ENCODE measurements at places on chromosomes 3 and 15.

DNA sequence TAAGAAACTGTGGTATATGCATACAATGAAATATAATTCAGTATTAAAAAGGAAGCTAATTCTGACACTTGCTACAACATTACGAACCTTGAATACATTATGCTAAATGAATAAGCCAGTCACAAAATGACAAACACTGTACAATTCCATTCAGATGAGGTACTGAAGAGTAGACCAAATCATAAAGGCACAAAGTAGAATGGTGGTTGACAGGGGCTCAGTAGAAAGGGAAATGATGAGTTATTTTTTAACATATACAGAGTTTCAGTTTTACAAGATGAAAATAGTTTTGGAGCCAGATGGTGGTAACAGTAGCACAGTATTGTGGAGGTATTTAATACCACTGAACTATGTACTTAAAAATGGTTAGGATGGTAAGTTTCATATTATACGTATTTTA is 254.6 kb upstream of the RBMS3 start:
- no peak for DNase-seq

DNA sequence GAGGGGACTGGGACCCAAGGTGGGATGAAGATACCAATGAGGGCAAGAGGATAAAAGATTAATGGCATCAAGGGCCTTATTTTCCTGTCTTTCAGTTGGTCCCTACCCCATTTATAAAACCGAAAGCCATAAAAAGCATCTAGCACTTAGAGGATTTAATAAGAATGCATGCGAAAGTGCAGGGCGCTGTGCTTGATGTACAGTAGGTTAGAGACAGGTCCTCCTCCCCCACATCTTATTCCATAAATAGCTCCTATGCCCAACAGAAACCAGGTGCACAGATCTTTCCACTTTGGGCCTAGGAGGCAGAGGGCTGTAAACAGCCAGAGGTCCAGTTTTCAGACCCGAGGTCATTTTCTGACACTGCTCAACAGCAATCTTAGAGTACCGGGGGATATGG is 1.2 kb downstream of the LPCAT4 start:
- DNase-seq: no peak

DNA sequence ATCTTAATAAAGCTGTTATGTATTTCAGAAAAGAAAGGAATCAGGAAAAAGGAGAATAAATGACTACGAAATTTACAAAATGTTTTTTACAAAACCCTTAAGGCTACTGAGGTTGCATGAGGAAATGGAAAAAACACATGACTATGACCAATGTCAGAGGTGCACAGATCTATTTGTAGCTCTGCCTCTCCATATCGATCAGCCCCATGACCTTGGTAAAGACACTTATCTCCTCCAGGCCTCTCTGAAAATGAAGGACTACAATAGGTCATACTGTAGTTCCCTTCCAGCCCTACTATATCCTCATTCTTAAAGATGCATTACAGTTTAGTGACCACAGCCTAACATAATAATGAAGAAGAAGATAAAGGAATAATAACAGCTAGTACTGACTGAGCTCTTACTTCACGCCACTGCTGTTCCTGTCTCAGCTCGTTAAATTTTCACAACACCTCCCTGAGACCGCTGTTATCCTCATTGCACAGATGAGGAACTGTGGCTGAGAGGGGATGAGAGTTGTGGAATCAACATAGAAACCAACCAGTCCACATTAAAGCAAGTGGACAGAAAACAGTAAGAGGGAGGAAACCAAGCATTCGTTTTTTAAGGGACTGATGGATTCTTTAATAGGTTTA is 163.2 kb downstream of the MAGI1 start:
- no peak for DNase-seq

- no peak for DNase-seq
Observed at GRCh38 chr15:65423976-65424679, 1.4 kb upstream of the IGDCC4 start.

DNA sequence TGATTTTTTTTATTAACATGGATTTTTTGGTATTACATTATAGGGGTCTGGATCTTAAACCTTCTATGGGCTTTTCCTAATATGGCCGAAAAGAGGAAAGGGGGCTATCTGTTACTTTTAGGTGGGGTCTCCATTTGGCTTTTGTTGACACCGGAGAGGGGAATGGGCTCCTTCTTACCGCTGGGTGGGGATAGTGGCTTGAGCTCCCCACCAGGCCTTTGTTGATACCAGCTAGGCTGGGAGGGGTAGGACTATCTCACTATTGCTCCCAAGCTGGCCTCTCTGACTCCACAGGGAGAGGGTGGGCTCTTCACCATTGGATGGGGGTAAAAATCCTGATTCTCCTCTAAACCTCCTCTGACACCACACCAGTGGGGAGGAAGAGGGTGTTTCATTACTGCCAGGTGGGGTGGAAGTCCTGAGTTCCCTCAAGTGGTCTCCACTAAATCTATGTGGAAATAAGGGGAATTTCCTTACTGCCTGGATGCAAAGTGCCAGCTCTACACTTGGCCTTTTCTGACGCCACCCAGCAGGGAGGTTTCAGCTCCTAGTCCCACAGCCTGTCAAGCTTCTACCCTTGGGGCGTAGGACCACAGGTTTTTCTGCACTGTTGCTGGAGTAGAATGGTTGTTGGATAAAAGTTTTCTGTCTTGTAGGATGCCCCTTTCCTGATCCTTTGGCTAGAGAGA is 572.3 kb downstream of the MAGI1 start:
- no peak for DNase-seq

DNA sequence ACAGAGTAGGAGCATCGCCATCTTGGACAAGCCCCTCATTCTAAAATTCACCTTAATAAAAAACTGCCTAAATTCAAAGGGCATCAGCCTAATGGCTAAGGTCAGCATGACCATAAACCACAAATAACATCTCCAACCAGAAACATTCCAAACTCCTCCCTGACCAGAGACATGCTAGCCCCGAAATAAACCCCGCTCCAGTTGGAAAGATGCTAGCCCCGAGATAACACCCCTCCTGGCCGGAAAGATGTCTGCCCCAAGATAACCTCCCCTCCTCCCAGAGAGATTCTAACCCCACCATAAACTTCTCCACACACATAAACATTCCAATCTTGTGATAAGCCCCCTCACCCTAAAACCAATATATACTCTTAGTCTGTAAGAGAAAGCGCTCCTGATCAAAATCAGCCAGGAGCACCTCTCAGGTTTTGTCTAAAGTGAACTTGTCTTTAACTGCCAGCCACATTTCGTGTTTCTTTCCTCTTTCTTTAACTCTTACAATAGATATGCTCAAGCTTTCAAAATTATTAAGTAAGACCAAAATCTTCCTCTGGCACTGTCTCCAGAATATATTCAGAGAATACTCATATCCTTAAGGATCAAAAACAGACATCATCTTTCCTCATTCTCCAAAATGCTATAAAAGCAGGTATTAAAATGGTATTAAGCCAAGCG is 104.1 kb downstream of the GSK3B start:
- DNase-seq: no peak

DNA sequence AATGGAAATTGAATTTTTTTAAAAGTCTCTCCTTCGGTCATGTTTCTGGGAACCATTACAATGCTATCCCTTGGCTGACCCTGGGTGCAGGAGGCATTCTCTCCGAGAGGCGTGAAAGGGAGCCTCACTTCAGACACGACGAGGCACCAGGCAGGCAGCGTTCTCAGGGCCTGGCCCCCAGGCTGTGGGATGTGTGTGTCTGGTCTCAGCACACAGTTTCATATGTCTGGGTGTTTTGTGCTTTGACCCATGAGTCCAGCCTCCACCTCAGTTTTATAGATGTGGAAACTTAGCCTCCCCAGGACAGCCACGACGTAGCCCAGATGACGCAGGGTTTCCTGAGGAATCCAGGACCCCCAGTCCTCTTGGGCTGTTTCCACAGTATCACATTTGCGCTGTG is 34.0 kb downstream of the FGD5 start:
- DNase-seq: peak; percentile 26

DNA sequence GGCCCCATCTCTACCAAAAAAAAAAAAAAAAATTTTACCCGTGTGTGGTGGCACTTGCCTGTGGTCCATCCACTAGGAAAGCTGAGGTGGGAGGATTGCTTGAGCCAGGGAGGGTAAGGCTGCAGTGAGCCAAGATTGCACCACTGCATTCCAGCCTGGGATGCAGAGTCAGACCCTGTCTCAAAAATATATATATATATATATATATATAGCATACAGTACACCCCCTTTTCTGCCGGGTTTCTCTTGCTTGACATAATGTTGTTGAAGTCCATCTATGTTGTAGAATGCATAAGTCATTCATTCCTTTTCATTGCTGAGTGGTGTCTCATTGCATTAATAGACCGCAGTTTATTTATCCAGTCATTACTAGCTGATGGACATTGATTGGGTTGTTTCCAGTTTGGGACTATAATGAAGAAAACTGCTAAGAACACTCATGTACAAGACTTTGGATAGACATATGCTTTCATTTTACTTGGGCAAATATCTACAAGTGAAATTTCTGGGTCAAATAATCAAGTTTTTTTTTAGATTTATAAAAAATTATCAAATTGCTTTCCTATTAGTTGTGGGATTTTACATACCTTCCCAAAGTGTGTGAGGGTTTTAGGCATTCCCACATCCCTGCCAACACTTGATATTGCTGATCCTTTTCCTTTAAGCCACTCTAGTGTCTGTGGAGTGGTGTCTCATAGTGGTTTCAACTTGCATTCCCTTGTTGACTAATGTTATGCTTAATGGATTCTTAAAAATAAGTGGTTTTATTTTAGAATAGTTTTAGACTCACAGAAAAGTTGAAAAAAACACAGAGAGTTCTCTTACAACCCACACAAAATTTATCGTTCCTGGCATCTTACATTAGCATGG is 2.1 kb upstream of the PRR20G start:
- no peak for DNase-seq

GRCh38 chr3:64684715-64685261 is 3.0 kb downstream of the ADAMTS9 start:
- DNase-seq: peak; percentile 62

DNA sequence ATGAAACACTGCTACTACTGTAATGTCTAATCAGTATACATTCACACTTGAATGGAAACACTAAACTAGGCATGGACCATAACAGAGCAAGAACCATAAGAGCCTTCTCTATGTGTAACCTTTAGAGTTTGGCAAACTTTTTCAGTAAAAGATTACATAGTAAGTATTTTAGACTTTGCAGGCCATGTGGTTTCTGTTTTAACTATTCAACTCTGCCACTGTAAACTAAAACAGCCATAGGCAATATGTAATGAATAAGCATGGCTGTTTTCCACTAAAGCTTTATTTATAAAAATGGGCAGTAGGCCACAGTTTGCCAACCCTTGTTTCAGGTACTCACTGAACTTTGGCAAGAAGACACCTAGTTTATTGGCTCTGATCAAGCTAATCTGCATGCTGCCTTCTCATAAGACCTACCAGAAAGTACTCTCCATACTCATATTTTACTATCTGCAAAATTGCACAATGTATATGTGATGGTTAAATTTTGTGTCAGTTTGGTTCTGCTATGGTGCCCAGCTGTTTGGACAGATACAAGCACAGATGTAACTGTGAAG is 46.0 kb downstream of the UACA start:
- DNase-seq: no peak

DNA sequence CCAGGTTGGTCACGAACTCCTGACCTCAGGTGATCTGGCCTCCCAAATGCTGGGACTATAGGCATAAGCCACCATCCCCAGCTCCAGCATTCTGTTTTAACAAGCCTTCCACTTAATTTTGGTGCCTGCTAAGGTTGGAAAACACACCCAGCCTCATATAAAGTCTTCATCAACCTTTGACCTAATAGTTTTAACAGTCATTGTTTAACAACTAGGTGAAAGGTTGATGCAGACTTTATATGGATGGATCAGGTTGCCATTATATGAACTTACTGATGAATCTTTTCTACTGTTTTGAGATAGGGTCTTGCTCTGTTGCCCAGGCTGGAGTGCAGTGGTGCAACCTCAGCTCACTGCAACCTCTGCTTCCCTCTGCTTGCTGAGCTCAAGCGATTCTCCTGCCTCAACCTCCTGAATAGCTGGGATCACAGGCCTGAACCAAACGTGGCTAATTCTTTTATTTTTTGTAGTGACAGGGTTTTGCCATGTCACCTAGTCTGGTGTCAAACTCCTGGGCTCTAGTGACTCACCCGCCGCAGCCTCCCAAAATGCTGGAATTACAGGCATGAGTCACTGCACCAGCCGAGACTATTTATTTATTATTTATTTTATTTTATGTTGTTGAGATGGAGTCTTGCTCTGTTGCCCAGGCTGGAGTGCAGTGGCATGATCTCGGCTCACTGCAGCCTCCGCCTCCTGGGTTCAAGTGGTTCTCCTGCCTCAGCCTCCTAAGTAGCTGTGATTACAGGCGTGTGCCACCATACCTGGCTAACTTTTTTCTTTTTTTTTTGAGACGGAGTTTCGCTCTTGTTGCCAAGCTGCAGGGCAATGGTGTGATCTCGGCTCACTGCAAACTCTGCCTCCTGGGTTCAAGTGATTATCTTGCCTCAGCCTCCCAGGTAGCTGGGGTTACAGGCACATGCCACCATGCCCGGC is 3.1 kb upstream of the RPAP1 start:
- no peak for DNase-seq

DNA sequence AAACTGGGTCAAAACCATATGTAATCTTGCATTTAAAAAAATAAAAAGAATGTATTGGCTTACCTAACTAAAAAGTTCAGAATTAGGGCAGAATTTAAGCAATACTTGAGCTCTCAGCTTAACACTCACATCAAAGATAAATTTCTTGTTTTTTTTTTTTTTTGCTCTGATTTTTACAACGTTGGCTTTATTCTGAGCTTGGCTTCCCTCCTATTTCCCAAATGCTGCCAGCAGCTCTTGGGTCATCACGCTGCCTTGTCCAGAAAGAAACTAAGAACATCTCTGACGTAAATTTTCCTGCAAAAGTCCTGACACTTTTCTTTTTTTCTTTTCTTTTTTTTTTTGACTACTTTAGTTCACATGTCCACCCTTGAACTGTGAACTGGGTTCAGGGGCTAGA is 150.6 kb upstream of the TGFBR2 start:
- no peak for DNase-seq

- DNase-seq: no peak
Observed at GRCh38 chr15:24760066-24760465, 84.5 kb downstream of the NPAP1 start.

DNA sequence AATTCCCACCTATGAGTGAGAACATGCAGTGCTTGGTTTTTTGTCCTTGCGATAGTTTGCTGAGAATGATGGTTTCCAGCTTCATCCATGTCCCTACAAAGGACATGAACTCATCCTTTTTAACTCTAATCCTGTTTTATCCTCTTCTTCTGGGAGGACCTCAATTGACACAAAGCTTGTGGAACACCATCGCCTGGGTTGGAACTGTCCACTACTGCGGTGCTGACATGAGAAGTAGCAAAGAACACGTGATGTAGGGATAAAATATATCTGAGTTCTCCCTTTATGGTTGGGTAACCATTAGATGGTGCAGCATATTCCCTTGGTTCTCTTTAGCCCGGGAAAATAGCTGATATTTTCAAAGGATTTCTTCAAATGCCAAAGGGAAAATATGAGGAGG is 105.3 kb upstream of the TOPAZ1 start:
- no peak for DNase-seq

GRCh38 chr3:16510620-16511319 is 2.7 kb downstream of the RFTN1 start:
- no peak for DNase-seq

GRCh38 chr3:5187156-5187919 is at the start of gene EDEM1:
EDEM1 (plus strand) TSS chr3:5187707; CDS start chr3:5187806, 99 bp downstream.
- peak; percentile 94 for DNase-seq

GRCh38 chr3:157429708-157430107 is 6.9 kb upstream of the PTX3 start:
- no peak for DNase-seq

- no peak for DNase-seq
Observed at GRCh38 chr15:33028495-33028894, 166.0 kb downstream of the FMN1 start.

Data from testis (tissue), 5 donors.